Calu3 (cell line): ENCODE measurements at places on chromosomes 4 and X.

DNA sequence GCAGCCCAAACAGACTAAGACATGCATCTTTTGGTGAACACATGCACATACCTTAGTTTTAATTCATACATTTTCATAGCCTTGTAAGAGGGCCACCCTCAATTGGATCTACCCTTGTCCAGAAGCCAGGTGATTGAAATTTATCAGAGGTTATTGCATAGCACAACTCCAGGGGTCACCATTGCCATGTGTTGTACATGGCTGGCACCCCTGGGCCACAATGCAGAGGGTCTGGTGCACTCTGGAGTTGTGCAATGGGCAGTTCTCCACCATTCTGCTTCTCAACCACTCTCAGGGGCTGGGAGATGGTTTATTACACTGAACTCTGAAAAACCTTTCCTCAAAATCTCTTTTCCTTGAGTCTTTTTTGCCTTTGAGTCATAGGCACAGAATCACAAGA is 184.4 kb upstream of the CXorf66 start:
- no peak for DNase-seq

DNA sequence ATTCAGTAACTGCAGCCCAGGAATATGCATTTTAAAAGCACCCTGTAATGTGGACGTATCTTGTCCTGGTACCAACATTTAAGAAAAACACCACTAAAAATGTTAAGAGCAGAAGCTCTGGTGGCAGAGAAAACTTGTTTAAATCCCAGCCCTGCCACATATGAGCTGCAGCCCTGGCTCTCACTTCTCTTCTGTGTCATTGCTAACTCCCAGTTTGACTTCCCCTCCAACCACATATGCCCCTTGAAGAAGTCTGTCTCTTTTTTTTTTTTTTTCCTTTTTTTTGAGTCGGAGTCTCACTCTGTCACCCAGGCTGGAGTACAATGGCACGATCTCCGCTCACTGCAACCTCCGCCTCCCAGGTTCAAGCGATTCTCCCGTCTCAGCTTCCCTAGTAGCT is 14.8 kb downstream of the LHFPL1 start:
- no peak for DNase-seq

DNA sequence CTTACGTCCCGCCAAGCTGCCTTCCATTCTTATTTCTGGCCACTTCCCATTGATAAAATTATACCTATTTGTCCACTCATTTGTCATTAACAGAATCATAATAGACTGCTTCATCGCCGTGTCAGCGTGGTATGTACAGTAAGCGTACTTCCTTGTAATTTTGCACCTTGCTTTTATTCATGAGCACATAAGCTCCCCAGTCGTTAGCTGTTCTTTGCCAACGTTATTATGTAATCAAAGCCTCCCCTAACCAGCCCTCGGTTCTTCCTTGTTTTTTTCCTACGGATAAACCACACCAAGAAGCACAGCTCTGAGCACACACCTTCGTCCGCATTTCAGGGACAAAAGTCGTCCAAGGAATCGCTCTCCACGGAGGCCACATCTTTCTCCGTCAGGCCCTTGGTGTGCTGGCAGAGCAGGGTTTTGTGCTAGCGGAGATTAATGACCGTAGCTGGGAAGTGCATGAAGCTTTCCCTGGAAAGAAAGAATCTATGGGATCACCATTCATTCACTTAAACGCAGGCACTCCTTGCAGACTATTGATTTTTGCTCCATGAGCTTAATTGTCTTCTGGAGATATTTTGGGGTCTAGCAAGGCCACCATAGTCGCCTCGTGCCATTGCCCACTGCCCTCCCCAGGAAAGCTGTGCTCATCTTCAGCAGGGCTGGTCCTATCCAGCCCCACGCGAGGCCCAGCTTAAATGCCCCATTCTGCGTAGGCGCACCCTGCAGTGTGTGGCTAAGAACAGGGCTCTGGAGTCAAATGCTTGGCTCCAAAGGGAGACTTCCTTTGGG is 200.9 kb upstream of the PSAPL1 start:
- DNase-seq = no peak

DNA sequence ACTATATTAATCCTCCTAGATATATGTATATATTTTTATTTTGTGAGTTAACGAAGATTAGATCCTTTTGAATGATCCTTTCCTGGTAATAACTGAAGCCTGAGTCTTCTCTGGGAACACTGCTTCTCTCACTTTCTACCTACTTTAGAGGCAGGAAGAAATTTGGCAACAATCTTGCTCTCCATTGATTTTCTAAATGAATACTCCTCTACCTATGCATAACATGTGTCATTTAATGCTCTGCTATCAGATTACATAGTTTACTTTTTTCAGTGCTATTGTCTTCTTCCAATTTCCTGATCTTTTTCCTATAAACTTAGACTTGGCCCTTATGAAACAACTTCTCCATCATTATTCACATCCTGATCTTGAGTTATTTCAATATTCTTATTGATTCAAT is 60.4 kb upstream of the PDHA2 start:
- no peak for DNase-seq

GRCh38 chr4:83728191-83728590 is 192.3 kb downstream of the GPAT3 start:
- DNase-seq = no peak

GRCh38 chrX:15564981-15565579 is 35.7 kb downstream of the ACE2 start:
- DNase-seq = peak; percentile 70

- DNase-seq = no peak
Observed at GRCh38 chr4:82758701-82759685, 39.6 kb downstream of the SCD5 start.

DNA sequence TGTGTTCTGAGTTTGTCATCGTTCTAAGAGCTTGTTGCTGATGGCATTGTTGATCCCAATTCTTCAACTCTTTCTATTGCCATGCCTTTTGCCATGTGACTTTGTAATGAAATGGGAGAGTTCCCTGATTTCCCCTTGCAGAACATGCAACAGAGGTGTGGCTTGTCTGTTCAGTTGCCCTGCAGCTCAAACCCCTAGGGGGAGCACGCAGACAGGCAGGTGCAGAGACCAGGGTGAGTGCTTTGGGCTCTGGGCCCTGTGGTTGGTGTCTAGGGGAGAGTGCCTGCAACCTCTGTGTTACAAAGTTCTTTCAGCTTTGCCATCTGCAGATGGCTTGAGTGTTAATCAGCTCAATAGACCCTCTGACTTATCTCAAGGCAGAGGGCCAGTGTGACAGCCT is 332.7 kb downstream of the MID1IP1 start:
- DNase-seq = peak; percentile 36

DNA sequence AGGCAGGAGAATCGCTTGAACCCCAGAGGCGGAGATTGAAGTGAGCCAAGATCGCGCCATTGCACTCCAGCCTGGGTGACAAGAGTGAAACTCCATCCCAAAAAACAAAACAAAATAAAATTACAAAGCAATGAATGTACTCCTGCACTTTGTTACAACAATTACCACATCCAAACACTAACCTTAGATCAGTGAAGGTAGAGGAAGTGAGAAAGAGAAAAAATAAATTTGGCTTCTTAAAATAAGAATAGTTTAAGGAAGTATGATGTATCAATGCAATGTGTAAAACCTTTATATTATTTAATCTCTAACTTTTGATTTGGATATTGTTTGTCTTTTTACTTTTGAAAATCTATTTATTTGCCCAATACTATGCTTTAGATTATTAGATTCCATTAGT is 21.7 kb upstream of the CSN1S1 start:
- DNase-seq = no peak

DNA sequence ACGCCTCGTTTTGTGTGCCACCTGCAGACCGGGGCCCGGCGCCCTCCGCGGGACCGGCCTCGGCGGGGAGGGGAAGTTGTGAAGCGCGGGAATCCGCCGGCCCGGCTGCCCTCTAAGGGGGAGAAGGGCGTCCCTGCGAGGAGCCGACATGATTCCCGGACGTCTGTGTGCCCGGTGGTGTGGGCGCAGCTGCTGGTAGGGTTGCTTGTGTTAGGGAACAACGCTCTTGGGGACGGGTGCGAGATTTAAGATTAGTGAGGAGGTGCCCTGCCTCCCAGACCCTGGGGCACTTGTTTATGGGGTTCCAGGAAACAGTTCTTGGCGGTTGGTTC is 627 bp downstream of the CDKN2AIP start:
- DNase-seq = peak; percentile 25

- no peak for DNase-seq
Observed at GRCh38 chr4:101540336-101540735, 193.0 kb upstream of the PPP3CA start.

DNA sequence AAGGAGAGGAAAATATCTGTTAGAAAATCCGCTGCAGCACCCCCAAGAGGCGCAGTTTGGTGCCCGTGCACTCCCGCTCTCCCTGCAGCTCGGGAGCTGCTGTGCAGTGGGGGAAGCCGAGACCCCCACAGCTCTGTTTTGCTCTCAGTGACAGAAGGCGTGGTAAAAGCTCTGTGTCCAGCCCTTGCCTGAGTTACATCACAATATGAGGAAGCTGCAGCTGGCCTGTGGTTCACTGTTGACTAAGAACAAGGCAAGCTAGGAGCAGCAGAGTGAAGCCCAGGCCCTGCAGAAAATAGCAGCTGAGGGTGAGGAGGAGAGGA is 88.5 kb upstream of the ADRA2C start:
- DNase-seq = no peak

GRCh38 chr4:3765271-3766035 is 732 bp upstream of the ADRA2C start:
- peak; percentile 57 for DNase-seq

- no peak for DNase-seq
Observed at GRCh38 chr4:8472689-8473197, 32.2 kb downstream of the TRMT44 start.

GRCh38 chr4:26331380-26331950 is 10.7 kb downstream of the RBPJ start:
- no peak for DNase-seq

GRCh38 chr4:48668254-48669017 is 111.6 kb downstream of the FRYL start:
- DNase-seq = peak; percentile 6

GRCh38 chr4:6953751-6954380 is 44.2 kb downstream of the TBC1D14 start:
- peak; percentile 72 for DNase-seq

- DNase-seq = peak; percentile 16
Observed at GRCh38 chr4:10063544-10064300, 42.4 kb upstream of the SLC2A9 start.

DNA sequence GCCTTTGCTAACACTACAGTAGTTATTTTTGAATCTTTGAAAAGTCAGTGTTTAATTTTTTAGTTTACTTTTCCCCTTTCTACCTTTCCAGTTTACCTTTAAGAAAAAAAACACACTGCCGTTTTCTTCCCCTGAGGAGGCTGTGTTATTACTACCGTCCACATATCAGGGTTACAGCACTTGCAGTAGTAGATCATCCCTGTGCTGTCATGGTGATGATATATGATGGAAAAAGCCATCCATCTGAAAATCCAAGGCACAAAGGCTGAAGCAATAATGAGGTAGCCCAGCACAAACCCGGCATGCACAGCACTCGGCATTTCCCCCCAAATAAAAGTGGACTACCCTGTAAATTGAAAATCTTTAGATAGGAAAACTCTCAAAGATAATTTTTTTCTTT is 258.7 kb downstream of the CXXC4 start:
- DNase-seq = no peak

GRCh38 chr4:101858641-101859040 is 68.1 kb downstream of the BANK1 start:
- DNase-seq = no peak

DNA sequence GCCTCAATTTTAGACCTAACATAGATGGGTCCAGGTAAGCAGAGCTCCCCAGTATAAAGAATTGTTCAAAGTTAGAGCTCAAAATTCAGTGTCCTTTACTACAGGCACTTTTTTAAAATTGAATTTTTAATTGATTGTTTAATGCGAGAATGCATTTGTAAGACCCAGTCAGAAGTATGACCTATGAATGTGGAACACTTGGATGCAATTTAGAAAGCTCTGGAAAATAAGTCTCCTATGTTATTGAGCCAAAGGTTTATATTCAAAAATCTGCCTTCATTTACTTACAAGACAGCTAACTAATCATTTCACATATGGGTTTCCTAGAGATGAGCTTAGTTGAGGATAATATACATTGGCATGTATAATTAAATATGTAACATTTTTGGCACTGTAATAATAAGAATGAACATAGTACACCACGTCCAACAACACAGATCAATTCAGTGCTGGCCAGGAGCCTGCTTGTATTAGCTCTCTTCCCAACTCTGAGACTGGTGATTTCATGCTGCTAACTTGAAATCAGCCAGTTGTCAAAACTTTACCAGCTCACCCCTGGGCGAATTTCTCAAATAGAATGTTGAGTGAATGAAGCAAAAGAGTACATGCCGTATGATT is 197.2 kb upstream of the NPY2R start:
- DNase-seq = no peak

DNA sequence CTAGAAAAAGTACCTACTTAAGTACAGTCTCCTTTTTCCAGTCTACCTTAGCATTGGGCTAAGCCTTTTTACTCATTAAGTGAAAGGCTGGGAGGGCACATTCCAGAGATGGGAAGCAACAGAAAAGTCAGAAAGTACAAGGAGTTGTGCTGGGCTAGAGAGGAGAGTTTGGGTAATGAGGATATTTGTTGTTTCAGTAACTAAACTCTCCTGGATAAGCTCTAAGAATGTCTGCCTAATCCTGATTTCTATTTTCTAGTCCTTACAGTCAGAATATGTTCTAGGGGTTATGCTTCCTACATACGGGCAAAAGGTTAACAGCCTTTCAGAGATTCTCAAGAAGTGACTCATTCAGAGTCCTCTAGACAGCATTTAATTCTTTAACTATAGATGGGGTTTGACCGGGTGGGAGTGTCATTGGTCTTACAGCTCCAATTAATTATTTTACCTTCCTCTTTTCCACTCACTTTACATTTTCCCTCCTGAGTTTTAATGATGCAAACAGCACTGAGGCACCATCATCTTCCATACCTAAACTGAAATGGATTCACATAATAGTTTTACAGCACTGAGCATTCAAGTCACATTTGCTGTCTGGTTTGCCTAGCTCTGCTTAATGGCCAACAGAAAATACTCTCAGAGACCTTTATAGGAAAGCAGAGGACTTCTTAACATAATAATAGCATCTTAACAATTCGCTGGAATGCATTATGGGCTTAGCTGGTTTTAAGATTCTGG is 42.9 kb downstream of the USP26 start:
- DNase-seq = no peak

DNA sequence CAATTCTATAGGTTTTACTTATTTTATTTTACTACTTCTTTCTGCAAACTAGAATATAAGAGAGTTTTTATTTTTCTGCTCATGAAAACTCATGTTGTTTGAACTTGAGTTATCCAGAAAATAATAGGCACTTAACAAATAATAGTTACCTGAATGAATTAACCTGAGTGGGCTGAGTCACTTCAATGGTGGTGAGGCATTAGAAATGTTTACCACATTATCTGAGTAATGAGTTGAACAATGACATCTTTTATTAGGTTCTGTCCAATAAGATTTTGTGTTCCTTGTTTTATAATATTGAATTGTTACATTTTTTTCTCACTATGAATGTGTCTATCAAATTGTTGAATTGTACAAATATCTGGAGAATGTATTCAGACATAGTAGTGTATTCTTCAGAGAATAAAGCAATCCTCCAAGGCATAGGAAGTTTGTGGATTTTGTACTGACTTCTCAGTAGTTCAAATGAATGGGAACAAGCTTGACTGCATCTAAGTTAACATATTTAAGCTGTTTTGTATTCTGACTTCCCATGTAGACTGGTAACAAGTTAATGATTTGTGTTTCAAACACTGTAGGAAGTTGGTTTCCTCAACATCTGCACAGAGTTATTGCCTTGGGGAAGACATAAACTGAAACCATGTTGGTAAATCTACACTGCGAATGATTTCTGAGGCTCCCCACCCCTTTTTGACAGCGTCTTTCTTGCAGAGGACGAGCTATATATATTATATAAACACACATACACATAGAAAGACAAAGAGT is 1808.9 kb upstream of the TENM3 start:
- DNase-seq = no peak
